ENCODE measurements at places on chromosomes 5 and 9. TPM values are rescaled to one million over a fixed set of nuclear protein-coding genes. Genes with fewer than 3 reads are reported as not detected.
A peak's percentile ranks its signal among the peaks of the same experiment; 100 is the strongest.

DNA sequence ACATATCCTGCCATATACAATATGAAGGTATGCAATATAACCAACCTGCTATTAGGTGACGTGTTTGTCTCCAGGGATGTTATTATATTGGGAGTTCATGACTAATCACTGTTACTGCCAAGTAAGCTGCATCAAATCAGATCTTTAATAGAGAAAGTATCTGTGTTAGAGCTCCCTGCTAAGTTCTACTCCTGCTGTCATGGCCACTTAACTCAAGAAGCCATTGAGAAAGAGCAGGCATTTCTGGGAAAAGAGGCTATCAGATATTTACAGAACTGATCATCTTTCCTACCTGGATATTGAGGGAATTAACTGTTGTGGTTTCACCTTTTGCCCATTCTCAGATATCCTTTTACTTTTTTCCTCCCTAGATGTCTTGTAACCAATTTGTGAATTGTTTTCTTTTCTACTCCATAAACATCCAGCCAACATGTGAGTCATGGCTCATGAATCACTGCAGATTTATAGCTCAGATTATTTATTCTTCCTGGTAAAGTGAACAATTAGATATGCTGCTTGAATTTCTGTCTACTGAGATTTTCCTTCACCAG is 634.8 kb upstream of the FAM174A start:
- DNase-seq = no peak

DNA sequence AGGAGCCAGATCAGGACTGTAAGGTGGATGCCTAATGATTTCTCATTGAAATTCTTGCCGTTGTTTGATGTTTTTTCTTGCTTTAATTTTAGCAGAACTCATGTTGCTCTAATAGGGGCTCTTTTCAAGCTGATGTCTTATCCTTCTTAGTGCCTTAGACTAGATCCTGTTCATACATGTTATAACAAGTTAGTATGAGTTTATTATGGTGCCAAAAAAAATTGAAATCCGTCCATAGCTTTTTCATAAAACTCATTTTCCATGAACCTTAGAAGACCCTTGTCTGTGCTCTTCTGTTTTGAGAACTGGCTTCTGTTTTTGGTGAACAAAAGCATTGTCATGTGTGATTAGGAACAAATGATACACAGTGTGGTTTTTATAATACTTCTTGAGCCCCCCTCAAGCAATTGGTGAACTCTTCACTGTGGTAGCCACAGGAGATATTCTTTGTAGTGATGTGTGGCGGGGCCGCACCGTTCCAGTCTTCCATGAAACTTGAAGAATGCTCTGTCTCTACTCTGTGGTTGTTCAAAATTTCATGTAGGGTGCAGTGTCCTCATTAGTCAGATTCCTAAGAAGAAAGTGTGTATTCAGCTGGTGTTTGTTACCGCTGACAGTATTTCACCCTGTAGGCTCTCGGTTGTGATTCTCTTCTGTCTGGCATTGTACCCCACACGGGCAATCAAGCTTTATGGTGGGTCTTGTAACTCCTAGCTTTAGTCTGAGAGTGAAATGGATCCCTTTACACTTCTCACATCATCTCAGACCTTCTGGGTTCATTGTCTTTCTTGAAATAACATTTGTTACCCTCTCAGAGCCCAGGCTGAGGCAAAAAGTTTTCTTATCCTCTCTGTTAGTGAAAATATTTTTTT is 10.7 kb downstream of the OTULIN start:
- DNase-seq = no peak

Gene TRPM3
- total RNA-seq = 0.35 TPM

DNA sequence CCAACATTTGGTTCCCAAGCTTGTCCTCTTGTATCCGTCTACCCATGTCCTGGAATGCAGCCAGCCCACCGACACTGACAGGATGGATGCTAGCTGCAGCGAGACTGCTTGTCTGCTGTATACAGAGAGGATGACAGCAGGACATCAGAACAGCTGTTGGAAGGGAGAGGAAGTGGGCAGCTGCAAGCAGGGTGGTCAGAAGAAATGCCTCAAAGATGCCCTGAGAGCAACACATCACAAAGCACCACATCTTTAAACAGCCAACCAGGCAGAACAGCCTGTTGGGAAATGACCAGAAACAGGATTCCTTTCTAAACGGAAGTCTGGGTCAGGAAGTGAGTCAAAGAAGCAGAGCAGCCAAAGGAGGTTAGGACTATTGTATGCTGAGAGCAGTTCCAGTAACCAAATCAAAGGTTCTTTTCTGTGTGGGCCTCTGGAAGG is 219.1 kb downstream of the NDUFS4 start:
- no peak for DNase-seq

GRCh38 chr9:29339387-29339786 is 1766.1 kb upstream of the C9orf72 start:
- no peak for DNase-seq

DNA sequence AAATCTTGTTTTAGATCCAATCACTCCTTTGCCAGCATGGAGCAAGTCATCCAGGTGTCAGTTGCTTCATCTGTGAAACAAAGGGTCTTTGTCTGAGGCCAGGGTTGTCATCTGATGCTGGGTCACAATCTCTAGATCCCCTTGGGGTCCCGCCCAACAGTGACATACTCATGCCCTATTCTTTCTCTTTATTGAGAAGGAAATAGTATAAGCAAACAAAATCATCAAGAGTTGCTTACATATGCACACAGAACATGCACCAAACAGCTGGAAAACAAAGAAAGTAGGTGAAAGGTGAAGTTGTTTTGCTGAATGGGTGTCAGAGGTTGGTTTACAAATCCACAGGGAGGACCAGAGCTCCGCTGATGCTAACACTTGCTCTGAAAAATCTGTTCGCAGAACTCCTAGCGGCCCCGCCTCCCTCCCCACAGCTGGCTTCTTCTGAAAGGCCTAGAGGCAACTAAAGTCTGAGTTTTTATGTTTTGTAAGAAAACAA is 106.1 kb upstream of the SLC44A1 start:
- peak; percentile 22 for DNase-seq

Gene TXNDC8
- total RNA-seq = not detected

Gene NR6A1
- 4.8 TPM for total RNA-seq

DNA sequence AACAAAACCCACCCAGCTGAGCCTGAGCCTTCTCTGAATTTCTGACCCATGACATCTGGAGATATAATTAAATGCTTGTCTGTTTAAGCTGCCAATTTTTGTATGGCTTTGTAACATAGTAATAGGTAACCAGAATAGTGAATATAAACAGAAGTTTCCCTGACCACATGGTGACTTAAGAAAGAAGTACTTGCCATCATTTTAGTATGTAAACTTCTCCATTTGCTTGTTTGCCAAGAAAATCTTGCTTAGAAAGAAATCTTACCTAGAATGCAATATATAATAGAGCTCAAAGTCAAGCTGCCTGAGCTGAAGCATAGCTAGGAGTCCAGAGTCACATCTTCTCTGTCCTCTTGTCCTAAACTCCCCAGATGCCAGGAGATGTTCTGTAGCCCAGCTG is 117.0 kb downstream of the PCSK1 start:
- no peak for DNase-seq

Gene ELP1
- total RNA-seq = 11.8 TPM

Gene SLC34A3
- total RNA-seq = not detected

DNA sequence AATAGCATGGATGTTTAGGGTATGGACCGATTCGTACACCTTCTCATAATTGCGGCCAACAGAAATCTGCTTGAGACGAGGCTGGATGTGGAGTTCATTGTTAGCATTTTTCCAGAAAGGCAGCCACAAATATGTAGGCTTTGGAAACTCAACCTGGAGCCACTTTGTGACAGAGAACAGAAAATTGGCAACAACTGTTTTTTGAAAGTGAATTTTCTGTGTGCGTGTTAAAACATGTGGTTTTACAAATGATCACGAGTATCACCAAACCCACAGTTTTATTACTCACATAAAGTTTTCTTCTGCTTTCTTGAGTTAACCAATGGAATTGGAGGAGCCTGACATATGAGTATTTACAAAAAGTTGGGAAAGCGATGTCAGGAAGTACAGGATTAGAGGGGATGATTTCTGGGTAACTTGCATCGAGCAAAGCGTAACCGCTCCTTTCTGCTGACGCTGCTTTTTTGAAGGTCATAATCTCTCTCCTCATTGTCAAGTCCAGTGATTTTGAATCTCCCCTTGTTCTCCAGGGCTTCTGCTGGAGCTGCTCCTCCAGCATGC is 138.5 kb upstream of the TAF11L2 start:
- DNase-seq = no peak

DNA sequence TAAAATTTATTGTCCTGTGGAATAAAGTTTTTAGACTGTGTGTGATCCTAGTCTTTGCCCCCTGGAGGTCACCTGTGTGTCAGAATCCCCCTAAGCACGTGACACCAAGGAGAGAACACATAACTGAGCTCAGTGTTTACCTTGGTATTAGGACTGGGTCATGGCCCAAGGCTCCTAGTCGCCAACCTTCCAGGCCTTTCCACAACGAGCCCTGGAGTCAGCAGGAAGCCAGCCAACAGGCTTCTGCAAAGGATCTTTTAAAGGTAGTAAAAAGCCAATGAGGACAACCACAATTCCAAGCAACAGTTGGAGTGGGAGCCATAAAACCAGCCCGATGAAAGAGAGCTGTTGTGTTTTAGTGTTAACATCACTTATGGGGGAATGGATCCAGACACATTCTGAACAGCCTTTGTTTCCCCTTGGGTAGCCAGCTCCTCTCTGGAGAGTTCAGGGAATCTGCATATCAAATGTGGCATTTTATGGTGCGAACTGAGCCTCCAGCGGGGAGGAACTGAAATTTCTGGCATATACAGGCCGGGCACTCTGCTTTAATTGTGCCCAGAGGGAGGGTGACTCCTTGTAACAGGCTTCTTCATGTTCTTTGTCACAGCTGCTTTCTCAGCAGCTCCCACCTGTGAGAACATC is 239.9 kb downstream of the FSTL4 start:
- DNase-seq = no peak

Gene PKD2L2
- total RNA-seq = not detected

Gene IL9
- total RNA-seq = not detected

DNA sequence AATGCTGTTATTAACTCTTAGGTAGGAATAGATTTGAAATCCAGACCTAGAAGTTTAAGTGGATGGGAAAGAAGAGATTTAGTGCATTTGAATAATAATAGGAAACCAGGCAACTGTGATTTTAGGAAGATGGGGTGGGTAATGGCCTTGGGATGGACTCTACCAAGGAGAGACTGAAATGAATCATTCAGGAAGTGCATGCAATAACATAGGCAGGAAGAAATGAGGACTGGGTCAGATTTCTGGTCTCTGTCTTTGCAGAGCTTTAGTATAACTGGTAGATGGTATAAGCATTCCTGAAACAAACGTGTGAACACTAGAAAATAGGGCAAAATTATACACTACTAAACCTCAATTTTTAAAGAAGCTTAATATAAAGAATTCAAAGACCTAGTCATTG is 274.4 kb upstream of the CLINT1 start:
- no peak for DNase-seq

GRCh38 chr9:95778957-95779356 is 96.5 kb upstream of the ERCC6L2 start:
- DNase-seq = peak; percentile 55

- DNase-seq = no peak
Measured at GRCh38 chr5:168467755-168468330, 18.4 kb upstream of the RARS1 start.

- DNase-seq = no peak
Measured at GRCh38 chr5:154529282-154529681, 51.3 kb upstream of the HAND1 start.

- no peak for DNase-seq
Measured at GRCh38 chr5:180376511-180376910, 23.4 kb upstream of the GFPT2 start.

Gene CNOT8
- total RNA-seq = 84.0 TPM

GRCh38 chr9:135796784-135797485 is 95.0 kb downstream of the KCNT1 start:
- DNase-seq = no peak

Gene CDC20B
- total RNA-seq = not detected

DNA sequence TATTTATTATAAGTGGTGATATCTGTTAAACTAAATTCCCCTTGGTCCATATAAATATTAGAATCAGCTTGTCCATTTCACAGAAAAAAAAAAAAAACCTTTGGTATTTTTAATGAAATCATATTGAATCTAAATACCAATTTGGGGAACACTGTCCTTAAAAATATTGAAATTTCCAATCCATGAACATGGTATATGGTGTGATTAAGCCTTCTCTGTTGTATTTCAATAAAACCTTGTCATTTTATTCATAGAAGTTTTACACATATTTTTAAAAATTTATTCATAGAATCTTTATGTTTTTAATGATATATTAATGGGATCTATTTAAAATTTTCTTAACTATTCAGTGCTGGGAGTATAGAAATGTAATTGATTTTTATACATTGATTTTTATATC is 135.3 kb downstream of the CEP120 start:
- DNase-seq = no peak

DNA sequence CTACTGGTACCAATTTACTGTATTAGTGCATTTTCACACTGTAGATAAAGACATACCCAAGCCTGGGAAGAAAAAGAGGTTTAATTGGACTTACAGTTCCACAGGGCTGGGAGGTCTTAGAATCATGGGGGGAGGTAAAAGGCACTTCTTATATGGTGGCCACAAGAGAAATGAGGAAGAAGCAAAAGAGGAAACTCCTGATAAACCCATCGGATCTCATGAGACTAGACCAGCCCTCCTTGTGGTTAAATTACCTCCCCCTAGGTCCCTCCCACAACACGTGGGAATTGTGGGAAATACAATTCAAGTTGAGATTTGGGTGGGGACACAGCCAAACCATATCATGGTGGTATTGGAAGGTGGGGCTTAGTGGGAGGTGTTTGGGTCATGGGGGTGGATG is 56.5 kb upstream of the SPDL1 start:
- DNase-seq = no peak

DNA sequence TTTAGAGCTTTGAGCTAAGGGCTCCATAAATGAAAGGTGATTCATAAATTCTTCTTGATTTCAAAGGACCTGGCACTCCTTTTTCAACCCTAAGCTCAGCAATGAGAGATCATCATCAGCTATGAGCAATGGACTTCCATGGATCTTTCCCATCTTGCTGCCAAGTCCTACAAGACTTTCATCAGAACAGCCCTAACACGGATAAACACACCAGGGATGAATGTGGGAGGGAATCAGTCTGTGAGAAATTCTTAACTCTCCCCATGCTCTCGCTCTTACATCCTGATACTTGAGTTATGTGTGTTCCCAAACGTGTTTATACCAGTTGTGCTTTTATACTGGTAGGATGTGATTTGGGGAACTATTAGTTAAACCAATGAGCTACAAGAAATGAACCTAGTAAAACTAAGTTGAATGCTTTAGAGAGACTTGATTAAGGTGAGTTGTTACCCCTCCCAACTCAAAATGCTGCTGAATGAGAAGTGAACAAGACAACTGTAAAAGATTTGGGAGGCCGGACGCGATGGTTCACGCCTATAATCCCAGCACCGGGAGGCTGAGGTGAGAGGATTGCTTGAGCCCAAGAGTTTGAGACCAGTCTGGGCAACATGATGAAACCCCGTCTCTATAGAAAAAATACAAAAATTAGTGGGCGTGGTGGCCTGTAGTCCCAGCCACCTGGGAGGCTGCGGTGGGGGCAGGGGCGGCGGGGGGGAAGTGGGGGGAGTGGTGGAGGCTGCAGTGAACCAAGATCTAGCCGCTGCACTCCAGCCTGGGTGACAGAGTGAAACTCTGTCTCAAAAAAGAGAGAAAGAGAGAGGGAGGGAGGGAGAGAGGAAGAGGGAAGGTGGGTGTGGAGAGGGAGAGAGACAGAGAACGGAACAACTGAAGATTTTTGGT is 5.2 kb upstream of the RPL26L1 start:
- DNase-seq = no peak

Gene CARD9
- 1.7 TPM for total RNA-seq
